ENCODE measurements at places on chromosomes 11 and 22. TPM values are rescaled to one million over a fixed set of nuclear protein-coding genes. Genes with fewer than 3 reads are reported as not detected.

SUSD2 gene
- total RNA-seq, result 1.7 TPM

PAX6 gene
- not detected for total RNA-seq

HBG2 gene
- not detected for total RNA-seq

PPP2R1B gene
- 30.9 TPM for total RNA-seq

OR2AG1 gene
- total RNA-seq, result not detected

SLC22A8 gene
- total RNA-seq, result not detected

ACR gene
- not detected for total RNA-seq

RRM1 gene
- 105 TPM for total RNA-seq

EI24 gene
- total RNA-seq, result 201 TPM

ANO5 gene
- not detected for total RNA-seq

HEPHL1 gene
- total RNA-seq, result 0.79 TPM

Data from airway epithelial cell (primary cell).